ENCODE measurements at places on chromosomes 4 and X.

GRCh38 chr4:116183241-116183640 is 902.1 kb downstream of the TRAM1L1 start:
- no peak for DNase-seq

DNA sequence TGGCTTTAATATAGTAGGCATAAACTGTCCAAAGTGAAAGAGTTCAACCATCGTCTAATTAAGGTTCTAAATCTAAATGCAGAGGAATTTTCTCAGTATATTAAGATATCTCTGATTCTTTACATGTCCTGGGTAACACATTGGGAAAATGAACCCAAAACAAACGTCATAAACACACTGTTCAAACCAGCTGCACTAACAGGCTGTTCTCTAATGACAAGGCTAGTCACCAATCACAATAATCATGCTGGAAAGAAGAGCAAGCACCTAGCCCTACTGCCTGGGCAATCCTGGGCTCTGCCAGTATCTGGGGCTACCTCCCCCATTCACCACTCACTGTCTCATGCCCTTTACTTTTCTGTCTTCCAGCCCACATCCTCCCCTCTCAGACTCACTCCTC is 107.9 kb downstream of the EFHC2 start:
- DNase-seq: no peak

DNA sequence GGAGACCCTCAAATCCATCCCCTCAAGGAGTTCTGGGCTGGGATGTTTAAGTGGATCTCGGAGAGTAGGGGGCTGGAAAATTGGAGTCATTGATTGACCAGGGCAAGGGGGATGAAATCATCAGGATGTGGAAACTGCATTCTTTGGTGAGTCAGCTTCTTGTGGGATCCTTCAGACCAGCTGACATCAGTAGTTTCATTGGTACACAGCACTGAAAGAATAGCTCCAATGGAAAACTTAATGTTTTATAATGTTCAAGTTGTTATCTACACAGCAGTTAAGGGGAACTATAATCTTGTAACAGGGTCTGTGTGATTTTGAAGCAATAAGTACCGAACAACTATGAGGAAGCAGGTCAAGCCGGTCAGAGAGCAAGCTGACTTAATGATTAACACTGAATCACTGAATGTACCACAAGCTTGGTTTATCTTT is 506.1 kb downstream of the RPA4 start:
- no peak for DNase-seq

DNA sequence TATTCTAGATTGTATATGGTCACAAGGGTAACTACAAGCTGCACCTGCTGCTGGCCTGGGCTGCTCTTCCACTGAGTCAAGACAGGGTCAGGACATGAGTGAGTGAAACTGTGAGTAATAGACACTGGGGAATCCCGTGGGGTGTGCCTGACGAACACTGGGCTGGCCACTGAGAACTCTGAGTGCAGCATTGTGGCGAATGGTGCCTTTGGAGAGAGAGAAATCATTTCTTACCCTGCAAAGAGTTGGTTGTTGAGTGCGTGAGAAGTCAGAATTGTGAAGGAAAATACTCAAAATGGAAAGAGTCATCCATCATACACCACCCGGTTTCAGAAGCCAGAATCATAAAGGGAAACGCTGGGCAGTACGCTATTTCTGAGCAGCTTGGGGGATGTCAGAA is 43.1 kb upstream of the LSM6 start:
- DNase-seq: no peak

Measured in NCI-H1436 treated with DMSO at 0.1 percent for 48 hours (cell line).